Neural crest cell (in vitro differentiated cells): ENCODE measurements at places on chromosomes 7 and 10. TPM values are rescaled to one million over a fixed set of nuclear protein-coding genes. Genes with fewer than 3 reads are reported as not detected.

Gene ASAH2B
- total RNA-seq, result 7.3 and 9.7 TPM in 2 replicates

Gene PLXNA4
- 21.7 and 22.9 TPM in 2 replicates for total RNA-seq

Gene H2AZ2
- total RNA-seq, result 351 and 353 TPM in 2 replicates

Gene GPR37
- total RNA-seq, result 4.9 and 6.0 TPM in 2 replicates

Gene FBXL15
- 24.8 and 25.6 TPM in 2 replicates for total RNA-seq

Gene PKD1L1
- total RNA-seq, result 0.11 and 0.19 TPM in 2 replicates

Gene GATA3
- 0.35 and 0.39 TPM in 2 replicates for total RNA-seq

Gene TMEM139
- total RNA-seq, result 0.61 and 0.91 TPM in 2 replicates

Gene NUTM2E
- total RNA-seq, result 1.6 and 2.0 TPM in 2 replicates

Gene UPK3B
- total RNA-seq, result 0.77 TPM in 1 of 2 replicates, not detected in the other

Gene TFR2
- 1.7 and 2.4 TPM in 2 replicates for total RNA-seq

Gene TFPI2
- total RNA-seq, result 0.84 and 0.86 TPM in 2 replicates

Gene CFAP46
- 3.7 and 4.4 TPM in 2 replicates for total RNA-seq

Gene DPP6
- 1.6 and 2.2 TPM in 2 replicates for total RNA-seq

Gene LGI1
- total RNA-seq, result 22.6 and 23.6 TPM in 2 replicates
